Common myeloid progenitor, CD34-positive (primary cell): ENCODE measurements at places on chromosomes 5 and 9.

- DNase-seq, result no peak
Measured at GRCh38 chr9:99907208-99907532, 716 bp downstream of the STX17 start.

DNA sequence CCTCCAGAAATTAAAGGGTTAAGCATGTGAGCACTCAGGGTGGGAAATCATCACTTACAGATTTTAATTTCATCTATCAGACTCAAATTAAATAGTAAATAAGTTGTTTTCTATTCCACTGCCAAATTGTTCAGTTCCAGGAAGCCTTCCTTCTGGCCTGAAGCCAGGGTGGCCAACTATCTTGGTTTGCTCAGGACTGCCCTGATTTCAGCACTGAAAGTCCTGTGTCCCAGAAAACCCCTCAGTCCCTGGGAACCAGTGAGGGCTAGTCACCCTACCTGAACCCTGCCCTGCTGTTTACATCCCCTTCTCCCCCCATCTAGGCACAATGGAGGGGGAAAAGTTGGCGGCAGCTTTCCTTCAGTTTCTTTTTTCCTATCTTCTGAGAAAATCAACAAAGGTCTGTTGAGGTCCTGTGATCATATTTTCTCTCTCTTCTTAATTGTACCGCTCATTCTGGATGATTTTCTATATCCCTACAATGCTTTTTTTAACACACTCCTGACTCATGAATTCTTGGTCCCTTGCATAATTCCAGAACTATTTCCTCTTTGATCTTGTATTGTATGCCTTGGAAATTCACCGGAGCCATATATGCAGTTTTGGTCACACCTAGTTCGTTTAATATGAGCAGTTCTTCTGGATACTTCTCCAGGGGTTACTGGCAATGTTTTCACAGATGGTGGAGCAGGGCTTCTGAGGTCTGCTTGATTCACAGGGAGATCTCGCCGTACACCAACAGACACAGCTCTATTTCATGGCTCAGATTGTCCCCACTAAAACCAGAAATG, 103.8 kb downstream of the MAP1B start:
- no peak for DNase-seq

GRCh38 chr9:16316456-16316855, 554.0 kb downstream of the BNC2 start:
- no peak for DNase-seq

- peak; percentile 77 for DNase-seq
Measured at GRCh38 chr5:177132136-177133095, 1.2 kb upstream of the NSD1 start.

GRCh38 chr5:28523888-28524635, 1485.7 kb upstream of the CDH9 start:
- DNase-seq, result no peak

DNA sequence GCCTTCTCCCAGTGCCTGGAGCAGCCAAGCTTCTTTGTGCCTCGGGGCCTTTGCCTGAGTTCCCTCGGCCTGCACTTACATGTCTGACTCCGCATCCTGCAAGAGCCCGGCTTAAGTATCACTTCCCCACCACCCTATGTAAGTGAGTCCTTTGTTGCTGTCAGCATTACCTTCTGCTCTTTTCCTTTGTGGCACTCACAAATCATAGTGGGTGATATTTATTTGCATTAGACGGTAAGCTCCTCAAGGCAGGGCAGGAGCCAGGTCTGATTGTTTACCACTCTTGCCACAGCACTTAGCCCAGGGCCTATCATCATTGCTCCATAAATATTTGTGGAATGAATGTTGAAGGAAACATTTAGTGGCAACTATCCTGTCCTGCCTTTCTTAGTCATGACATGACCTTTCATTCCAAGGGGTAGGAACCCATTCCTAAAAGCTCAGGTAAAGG, 4.8 kb downstream of the GM2A start:
- DNase-seq, result no peak

DNA sequence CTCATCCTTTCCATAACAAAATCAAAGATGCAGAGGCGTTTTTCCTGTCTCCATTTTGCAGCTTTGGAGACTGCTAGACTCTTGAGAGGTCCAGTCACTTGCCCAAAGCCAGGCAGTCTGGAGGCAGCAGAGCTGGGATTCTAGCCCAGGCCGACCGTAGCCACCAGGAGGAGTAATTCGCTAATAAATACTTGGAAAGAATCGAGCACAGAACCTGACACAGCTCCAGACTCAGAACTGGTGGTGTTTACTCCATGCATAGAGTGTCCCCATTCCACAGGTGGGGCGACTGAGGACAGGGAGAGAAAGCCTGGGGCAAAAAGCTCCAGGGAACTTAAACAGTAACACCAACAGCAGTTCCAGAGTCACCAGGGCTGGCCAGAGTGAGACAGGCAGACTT, 10.7 kb upstream of the CERCAM start:
- peak; percentile 13 for DNase-seq

- no peak for DNase-seq
Measured at GRCh38 chr9:73548201-73548600, 396.5 kb downstream of the ANXA1 start.

- no peak for DNase-seq
Measured at GRCh38 chr9:14358523-14358922, 44.6 kb upstream of the NFIB start.

GRCh38 chr9:117021906-117022305, 334.8 kb downstream of the TRIM32 start:
- DNase-seq, result no peak

- no peak for DNase-seq
Measured at GRCh38 chr5:16383544-16384052, 82.0 kb downstream of the ZNF622 start.

DNA sequence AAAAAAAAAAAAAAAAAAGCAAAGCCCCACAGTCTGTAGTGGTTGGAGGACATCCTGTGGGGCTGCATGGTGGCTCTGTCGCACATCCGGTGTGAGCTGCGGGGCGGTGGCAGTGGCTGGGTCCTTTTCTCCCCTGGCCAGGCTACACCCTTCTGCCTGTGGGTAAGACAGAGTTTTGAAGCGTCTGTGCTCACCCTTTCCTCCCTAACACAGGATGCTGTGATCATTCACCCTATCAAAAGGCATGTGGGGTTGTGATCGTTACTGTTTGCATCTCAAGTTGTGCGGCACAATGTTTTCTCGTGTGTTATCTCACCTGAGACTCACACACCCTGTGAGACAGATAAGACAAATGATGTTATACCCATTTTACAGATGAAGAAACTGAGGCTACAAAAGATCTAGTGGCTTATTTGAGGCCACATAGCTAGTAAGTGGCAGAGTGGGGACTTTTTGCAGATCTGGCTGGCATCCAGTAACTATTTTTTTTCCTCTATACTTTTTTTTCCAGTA, 17.5 kb downstream of the IRF1 start:
- peak; percentile 96 for DNase-seq

DNA sequence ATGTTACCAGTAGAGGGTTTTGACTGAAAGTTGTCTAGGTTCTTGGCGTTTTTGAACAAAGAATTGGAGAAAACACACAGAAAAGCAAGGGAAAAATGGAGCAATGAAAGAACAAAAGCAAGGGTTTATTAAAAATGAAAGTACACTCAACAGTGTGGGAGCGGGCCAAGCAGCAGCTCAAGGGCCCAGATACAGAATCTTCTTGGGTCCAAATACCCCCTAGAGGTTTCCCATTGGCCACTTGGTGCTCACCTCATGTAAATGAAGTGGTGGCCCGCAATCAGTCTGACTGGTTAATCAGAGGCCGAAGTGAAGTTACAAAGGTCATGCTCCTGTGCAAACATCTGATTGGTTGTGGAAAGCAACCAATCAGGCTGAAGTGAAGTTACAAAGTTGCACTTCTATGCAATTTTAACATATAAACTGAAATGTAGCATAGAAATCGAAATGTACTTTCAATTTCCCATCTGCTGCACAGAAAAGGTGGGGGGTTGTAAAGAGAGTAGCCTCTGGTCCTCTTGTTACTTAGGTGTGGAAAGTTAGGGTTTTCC, 1.9 kb upstream of the GM2A start:
- DNase-seq, result peak; percentile 11

GRCh38 chr5:66129144-66129543, 15.0 kb upstream of the SREK1 start:
- DNase-seq, result no peak

DNA sequence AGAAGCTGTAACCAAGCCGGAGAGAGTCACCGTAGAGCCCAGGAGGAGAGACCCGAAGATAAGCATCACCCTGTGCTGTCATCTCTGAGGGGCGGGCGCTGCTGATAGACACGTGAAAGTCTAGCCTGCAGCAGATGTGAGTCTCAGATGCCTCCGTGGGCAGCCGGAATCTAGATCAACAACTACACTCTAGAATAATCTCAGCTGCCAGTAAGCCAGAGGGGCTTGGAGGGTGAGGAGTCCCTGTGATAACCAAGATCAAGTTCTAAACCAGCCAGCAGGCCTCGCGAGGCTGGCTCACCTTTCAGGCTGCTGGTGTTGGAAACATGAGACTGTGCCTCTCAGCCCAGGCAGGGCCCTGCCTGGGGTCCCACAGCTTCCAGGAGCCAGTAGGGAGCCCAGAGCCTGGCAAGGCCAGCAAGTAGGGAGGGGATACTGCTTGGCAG, 54.1 kb downstream of the DAPK1 start:
- DNase-seq, result no peak

DNA sequence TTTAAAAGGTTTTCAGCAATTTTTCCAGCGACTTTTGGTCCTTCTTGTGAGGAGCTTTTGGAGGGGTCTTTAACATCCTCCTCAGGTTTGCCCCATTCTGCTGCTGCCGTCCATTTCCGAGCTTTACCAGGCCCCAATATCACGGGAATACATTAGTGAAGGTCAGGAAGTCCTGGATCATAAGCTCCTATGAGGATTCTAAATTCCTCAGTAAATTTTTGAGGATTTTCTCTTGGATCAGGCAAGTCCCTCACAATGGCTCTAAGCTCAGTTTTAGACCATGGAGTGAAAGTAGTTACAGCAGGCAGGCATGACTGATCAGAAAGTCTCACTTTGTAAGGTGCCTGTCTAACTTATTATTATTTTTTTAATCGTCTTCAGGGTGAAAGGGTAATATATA, 17.2 kb upstream of the GBGT1 start:
- no peak for DNase-seq

GRCh38 chr9:97723819-97724218, 26.7 kb upstream of the XPA start:
- DNase-seq, result no peak

- peak; percentile 92 for DNase-seq
Measured at GRCh38 chr9:75001719-75002421, 26.2 kb downstream of the CARNMT1 start.

- DNase-seq, result peak; percentile 80
Measured at GRCh38 chr9:91162311-91162710, 199.4 kb downstream of the AUH start.

- peak; percentile 54 for DNase-seq
Measured at GRCh38 chr9:134698587-134699342, 57.2 kb downstream of the COL5A1 start.

GRCh38 chr5:32646061-32646969, 61.0 kb downstream of the SUB1 start:
- DNase-seq, result no peak

GRCh38 chr9:130239741-130240241, 25.8 kb upstream of the HMCN2 start:
- DNase-seq, result no peak
